Endothelial cell of umbilical vein (primary cell): ENCODE measurements at places on chromosomes 5 and 9. TPM values are rescaled to one million over a fixed set of nuclear protein-coding genes. Genes with fewer than 3 reads are reported as not detected.

DNA sequence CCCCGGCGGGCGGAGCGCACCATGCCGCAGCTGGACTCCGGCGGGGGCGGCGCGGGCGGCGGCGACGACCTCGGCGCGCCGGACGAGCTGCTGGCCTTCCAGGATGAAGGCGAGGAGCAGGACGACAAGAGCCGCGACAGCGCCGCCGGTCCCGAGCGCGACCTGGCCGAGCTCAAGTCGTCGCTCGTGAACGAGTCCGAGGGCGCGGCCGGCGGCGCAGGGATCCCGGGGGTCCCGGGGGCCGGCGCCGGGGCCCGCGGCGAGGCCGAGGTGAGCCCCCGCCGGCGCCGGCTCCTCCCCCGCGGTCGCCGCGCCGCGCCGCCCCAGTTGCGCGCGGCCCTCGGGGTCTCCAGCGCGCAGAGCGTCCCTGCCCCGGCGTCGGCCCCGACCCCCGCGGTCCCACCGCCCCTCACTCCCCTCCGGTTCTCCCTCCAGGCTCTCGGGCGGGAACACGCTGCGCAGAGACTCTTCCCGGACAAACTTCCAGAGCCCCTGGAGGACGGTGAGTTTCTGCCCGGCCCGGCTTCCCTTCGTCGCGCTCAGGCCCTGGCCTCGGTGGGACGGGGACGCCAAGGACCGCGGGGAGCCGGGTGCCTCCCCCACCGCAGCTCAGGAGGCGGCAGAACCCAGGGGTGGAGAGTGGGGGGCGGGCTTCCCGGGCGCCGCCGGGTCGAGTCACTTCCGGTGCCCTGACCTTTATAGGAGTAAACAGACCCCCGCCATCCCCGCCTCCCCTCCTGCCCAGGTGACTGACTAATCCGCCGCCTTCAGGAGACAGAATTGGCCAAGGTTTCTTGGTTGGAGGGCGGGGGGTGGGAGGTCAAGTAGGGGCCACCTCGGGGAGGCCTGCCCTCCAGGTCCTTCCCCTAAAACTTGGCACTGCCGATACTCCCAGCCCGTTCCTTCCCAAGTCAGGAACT is 665 bp downstream of the TCF7 start:
- DNase-seq = no peak

DNA sequence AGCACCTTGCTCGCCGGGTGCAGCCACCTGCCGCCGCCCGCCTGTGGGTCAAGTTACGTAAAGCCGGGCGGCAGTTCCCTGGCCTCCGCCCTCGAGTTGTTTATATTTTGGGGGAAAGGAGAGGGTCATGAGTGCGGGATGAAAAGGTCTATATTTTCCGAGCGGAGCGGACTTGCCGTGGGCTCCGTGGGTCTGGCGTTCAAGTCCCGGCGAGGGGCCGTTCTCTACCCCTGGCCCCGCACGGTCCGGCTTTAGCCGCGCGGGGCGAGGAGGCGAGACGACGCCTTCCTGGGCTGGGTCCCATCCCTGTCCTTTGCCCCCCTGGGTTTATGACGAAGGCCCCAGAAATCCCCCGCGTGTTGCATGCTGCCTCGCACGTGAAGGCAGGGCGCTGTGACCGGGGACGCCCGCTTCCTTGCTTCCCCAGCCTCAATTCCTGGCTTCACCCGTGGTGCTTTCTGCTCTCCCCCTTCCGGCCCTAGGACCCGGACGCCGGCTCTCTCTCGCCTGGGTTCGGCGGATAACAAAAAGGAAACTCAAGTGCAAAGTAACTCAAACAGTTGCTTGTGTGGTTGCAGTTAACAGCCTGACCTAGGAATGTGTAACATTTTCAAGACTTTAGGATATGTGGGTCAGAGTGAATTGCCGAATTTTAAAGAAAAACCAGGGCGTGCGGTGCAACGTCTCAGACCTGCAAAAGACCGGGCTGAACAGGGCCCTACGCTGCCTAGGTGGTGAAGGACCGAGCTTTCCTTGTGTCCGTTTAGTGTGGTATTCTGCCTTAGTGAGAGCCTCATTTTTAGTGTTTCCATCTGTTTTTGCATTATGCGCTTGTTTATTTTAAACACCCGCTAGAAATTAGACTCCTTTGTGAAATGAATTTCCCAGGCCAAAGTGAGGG is 810 bp downstream of the VPS13A start:
- DNase-seq = peak; percentile 49

GRCh38 chr9:16526380-16526779 is 344.1 kb downstream of the BNC2 start:
- peak; percentile 94 for DNase-seq

The HRCT1 gene
- 7.0 and 9.9 TPM in 2 replicates for polyA plus RNA-seq

The TMEM232 gene
- 0.17 TPM in 1 of 2 replicates, not detected in the other for polyA plus RNA-seq
